ENCODE measurements at places on chromosomes 11 and 22. TPM values are rescaled to one million over a fixed set of nuclear protein-coding genes. Genes with fewer than 3 reads are reported as not detected.
A peak's percentile ranks its signal among the peaks of the same experiment; 100 is the strongest.

GRCh38 chr11:32444186-32444585 lies 8.8 kb upstream of the WT1 start:
- no peak overlapping the region for H3K4me3 ChIP-seq
- peaks cover 4% of the 10 kb centered on the region for H3K4me1 ChIP-seq
- no peaks in the 10 kb centered on the region for H3K36me3 ChIP-seq
- no peak for DNase-seq

GRCh38 chr11:76288166-76288980 lies 82.1 kb upstream of the WNT11 start:
- no peaks in the 10 kb centered on the region for H3K27me3 ChIP-seq
- DNase-seq: no peak
- H3K36me3 ChIP-seq: no peaks in the 10 kb centered on the region
- peaks cover 21% of the 10 kb centered on the region for H3K4me1 ChIP-seq
- peak overlapping the region; percentile 52 for H3K27ac ChIP-seq

DNA sequence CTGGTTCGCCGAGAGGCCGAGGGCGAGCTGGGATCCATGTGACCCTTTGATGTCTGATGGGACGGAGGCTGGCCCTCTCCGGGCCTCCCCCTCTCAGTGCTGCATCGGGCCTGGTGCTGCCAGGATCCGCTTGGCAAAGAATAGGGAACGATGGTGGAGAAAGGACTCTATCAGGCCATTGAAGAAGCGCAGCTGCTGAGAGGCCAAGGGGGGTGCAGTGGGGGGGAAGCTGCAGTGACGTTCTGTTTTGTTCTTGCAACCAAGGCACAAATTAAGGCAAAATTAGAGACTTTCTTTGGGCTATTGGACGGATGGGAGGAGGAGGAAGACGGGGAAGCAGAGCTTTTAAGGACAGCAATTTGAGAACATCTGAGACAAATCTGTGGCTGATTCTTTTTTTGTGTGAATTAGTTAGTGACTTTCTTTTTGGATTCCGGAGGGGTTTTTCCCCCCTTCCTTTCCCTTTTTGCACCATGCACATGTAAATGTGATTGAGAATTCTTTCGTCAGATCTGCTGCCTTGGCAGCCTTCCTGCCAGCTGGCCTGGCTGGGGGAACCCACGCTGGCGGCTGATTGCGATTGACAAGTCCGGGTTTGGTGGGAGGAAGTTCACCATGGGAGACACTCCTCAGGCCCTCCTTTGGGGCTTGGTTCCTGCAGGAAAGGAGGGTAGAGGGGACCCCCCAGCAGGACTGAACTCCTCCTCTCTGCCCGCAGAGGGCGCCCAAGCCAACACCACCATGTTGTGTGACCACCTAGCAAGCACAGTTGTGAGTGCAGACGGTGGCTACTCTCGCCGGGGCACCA lies 214.6 kb downstream of the NTM start:
- H3K36me3 ChIP-seq: no peaks in the 10 kb centered on the region
- H3K27ac ChIP-seq: no peak overlapping the region
- H3K4me3 ChIP-seq: no peak overlapping the region
- H3K4me1 ChIP-seq: no peaks in the 10 kb centered on the region
- DNase-seq: no peak
- peaks cover 2% of the 10 kb centered on the region for H3K27me3 ChIP-seq

GRCh38 chr11:3807909-3808860 lies at the start of gene PGAP2:
TSS of gene PGAP2 (plus strand) at chr11:3808560. CDS start at chr11:3811260, 2,700 bp downstream.
- H3K4me1 ChIP-seq: peaks cover 12% of the 10 kb centered on the region
- DNase-seq: peak; percentile 88
- H3K27ac ChIP-seq: peak within 1 kb of the TSS; percentile 93

DNA sequence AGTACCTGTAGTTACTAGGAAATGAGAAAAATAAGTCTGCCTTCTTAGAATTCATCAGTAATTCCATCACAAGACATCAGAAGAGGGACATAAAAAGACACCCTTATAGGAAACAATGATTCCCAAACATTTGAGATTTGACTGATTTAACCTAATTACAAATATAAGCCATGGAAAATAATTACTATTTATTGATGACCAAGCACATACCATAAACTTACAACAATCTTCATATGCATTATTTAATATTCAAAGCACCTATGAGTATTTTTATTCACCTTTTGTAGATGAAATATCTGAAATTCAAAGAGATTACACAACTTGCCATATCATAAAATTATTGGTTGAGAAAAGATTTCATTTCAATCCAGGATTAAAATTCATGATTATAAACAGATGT lies 14.6 kb upstream of the OR52D1 start:
- no peak overlapping the region for H3K4me3 ChIP-seq
- no peaks in the 10 kb centered on the region for H3K27me3 ChIP-seq
- H3K27ac ChIP-seq: no peak overlapping the region
- no peak for DNase-seq

GRCh38 chr11:115221461-115222069 lies 282.6 kb downstream of the CADM1 start:
- no peak overlapping the region for H3K27ac ChIP-seq
- no peak overlapping the region for H3K4me3 ChIP-seq
- peaks cover 13% of the 10 kb centered on the region for H3K4me1 ChIP-seq
- H3K36me3 ChIP-seq: no peaks in the 10 kb centered on the region
- no peak for DNase-seq

GRCh38 chr11:25423436-25424199 lies 908.3 kb upstream of the ANO3 start:
- no peaks in the 10 kb centered on the region for H3K27me3 ChIP-seq
- DNase-seq: no peak
- no peaks in the 10 kb centered on the region for H3K36me3 ChIP-seq

- H3K36me3 ChIP-seq: 0 out of 2 replicates have a peak, but pooled peaks cover 1% of the 10 kb centered on the region
- H3K4me1 ChIP-seq: peaks cover 32% of the 10 kb centered on the region
- DNase-seq: peak; percentile 48
- no peaks in the 10 kb centered on the region for H3K27me3 ChIP-seq
- H3K27ac ChIP-seq: peak overlapping the region; percentile 15
Measured at GRCh38 chr11:119728211-119728626, 781 bp downstream of the NECTIN1 start.

DNA sequence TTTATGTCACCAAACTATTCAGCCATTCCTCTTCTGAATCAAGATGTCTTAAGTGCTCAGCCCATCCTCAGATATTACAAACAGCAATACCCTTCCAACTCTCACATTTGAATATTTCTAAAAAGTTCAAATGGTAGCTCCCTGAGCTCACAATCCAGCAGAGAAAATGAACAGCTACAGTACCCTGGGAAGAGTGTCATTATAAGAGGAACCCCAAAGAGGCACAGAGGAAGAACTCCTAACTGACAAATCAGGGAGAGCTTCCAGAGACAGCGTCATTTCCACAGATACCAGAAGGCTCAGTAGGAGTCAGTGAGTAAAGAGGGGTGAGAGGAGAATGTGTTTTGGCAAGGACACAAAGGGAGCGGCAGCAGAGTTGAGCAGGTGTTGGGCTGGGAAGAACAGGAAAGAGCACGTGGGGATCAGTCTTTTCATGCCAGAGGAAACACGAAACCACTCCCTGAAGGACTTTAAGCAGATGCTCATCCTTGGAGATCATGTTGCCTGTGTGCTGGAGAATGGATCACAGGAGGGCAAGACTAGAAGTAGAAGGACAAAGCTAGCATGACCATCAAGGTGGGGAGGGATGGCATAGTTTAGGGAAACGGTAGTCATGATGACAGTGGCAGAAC lies 4.3 kb downstream of the CLTCL1 start:
- H3K4me3 ChIP-seq: no peak overlapping the region
- DNase-seq: no peak
- H3K27me3 ChIP-seq: no peaks in the 10 kb centered on the region
- H3K27ac ChIP-seq: no peak overlapping the region
- no peaks in the 10 kb centered on the region for H3K36me3 ChIP-seq
- H3K4me1 ChIP-seq: no peaks in the 10 kb centered on the region

DNA sequence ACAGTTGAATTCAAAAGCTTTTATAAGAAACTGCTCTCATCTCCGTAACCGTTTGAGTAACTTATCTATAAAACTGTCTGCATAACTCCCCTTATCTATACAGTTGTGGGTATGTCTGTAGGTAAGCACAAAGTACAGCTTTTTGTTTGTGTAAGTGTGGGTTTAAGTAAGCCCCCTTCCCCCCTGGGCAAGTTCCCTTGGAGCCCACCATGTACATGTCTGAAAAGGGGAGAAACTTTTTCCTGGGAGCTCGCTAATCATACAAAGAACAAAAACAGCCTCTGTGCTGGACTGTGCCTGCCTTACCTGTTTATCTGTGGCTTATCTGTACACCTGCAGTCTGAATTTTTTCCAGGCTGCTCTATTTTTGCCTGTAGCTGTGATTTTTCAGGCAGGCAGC lies 36.3 kb upstream of the TMEM45B start:
- DNase-seq: peak; percentile 79
- H3K36me3 ChIP-seq: no peaks in the 10 kb centered on the region
- peak overlapping the region; percentile 90 for H3K27ac ChIP-seq
- peak overlapping the region; percentile 11 for H3K4me3 ChIP-seq

- no peaks in the 10 kb centered on the region for H3K27me3 ChIP-seq
- H3K4me1 ChIP-seq: no peaks in the 10 kb centered on the region
- no peak overlapping the region for H3K4me3 ChIP-seq
- DNase-seq: no peak
- H3K27ac ChIP-seq: no peak overlapping the region
Measured at GRCh38 chr11:26144911-26145310, 187.0 kb upstream of the ANO3 start.

DNA sequence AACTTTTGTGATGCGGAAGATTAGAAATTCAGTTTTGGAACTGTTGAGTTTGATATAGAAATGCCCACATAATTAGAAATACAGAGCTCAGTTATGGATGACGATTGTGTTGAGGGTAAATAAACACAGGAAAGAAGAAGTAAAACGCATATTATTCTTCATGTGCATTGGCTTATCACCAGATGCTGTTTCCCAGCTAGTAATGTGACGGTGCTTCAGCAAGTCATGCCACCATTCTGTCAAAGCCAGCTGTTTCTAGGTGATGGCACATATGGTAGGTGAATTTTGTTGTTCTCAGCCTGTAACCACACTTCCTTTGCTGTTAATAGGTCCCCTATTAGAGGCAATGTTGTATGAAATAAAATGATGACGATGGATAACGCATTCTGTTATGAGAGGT lies 68.9 kb downstream of the C11orf65 start:
- no peak for DNase-seq
- no peaks in the 10 kb centered on the region for H3K36me3 ChIP-seq
- H3K27me3 ChIP-seq: no peaks in the 10 kb centered on the region
- H3K27ac ChIP-seq: no peak overlapping the region
- peaks cover 9% of the 10 kb centered on the region for H3K4me1 ChIP-seq
- H3K4me3 ChIP-seq: no peak overlapping the region

- H3K27ac ChIP-seq: no peak overlapping the region
- DNase-seq: no peak
- H3K36me3 ChIP-seq: no peaks in the 10 kb centered on the region
- no peaks in the 10 kb centered on the region for H3K4me1 ChIP-seq
Measured at GRCh38 chr11:45374653-45375059, 88.5 kb upstream of the SYT13 start.

DNA sequence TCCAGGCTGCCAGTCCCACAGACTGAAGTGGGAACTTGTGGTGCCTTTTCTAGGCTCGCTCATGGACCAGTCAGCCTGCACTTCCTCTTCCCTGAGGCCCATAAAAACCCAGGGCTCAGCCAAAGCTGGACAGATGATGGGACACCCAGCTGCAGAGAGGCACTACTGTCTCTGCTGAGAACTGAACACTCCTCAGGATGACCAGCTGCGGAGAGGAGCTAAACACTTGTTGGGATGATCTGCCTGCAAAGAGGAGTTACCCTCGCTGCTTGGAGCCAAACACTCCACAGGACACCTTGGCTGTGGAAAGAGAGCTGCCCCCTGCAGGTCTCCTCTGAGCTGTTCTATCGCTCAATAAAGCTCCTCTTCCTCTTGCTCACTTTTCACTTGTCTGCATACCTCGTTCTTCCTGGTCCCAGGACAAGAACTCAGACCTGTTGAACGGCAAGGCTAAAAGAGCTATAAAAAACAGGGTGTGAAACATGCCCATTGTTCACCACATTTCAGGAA lies 465.5 kb downstream of the GUCY1A2 start:
- peaks cover 38% of the 10 kb centered on the region for H3K4me1 ChIP-seq
- H3K27me3 ChIP-seq: no peaks in the 10 kb centered on the region
- no peak overlapping the region for H3K4me3 ChIP-seq
- DNase-seq: no peak
- peaks cover 3% of the 10 kb centered on the region for H3K36me3 ChIP-seq
- H3K27ac ChIP-seq: peak overlapping the region; percentile 75

- H3K27ac ChIP-seq: peak overlapping the region; percentile 98
- peaks cover 5% of the 10 kb centered on the region for H3K4me1 ChIP-seq
- no peaks in the 10 kb centered on the region for H3K27me3 ChIP-seq
- no peak for DNase-seq
Measured at GRCh38 chr22:35400501-35400790, 506 bp downstream of the MCM5 start.

GRCh38 chr11:130738611-130739010 lies 177.7 kb downstream of the SNX19 start:
- H3K4me1 ChIP-seq: peaks cover 13% of the 10 kb centered on the region
- no peaks in the 10 kb centered on the region for H3K27me3 ChIP-seq
- DNase-seq: no peak
- H3K36me3 ChIP-seq: no peaks in the 10 kb centered on the region
- H3K4me3 ChIP-seq: no peak overlapping the region

DNA sequence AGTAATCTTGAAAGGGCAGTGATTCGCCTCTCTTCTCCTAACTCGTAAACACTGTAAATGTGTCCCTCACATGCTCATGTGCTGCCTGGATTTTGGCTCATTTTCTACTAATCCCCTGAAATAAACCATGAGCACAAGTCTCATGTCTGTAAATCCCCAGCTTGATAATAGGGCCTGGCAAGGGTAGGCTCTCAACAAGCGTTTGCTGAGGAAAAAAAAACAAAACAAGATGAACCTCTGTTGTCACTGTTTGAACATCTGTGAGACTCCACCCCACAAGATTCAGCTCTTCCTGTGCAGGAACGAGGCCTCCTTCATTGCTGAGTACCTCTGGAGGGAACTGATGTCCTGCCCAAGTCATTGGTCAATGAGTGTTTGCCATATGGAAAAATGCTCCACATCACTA lies 4.5 kb upstream of the CYB5R2 start:
- no peak overlapping the region for H3K4me3 ChIP-seq
- no peaks in the 10 kb centered on the region for H3K27me3 ChIP-seq

DNA sequence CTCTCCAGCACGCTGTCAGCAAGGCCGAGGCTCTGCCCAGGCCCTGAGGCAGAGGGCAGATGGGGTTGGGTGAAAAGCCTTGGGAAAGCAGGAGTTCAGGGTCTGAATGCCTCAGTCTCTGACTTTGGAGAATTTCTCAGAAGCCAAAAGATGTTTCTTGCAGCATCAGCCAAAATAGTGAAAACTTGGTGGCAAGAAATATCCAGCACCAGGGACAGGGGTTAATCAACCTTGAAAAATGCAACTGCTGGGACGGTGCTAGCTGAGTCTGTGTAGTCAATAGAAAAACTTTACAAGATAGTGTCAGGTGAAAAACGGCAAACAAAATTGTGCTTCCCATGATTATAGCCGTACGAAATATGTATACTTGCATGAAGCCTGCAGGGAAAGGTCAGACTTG lies 1.4 kb upstream of the ABCC8 start:
- peaks cover 6% of the 10 kb centered on the region for H3K27me3 ChIP-seq
- no peak overlapping the region for H3K27ac ChIP-seq
- no peak for DNase-seq
- no peak overlapping the region for H3K4me3 ChIP-seq
- 0 out of 2 replicates have a peak, but pooled peaks cover 3% of the 10 kb centered on the region for H3K4me1 ChIP-seq
- H3K36me3 ChIP-seq: no peaks in the 10 kb centered on the region

OR51B4 gene
- not detected for total RNA-seq

ACTN3 gene
- 0.16 TPM for total RNA-seq

SMIM35 gene
- total RNA-seq: not detected

CKAP5 gene
- total RNA-seq: 224 TPM

FOSL1 gene
- 2.7 TPM for total RNA-seq

KCNJ5 gene
- total RNA-seq: not detected

ELP4 gene
- total RNA-seq: 15.3 TPM

PHF21B gene
- total RNA-seq: 0.98 TPM
